NCI-H2081 (cell line): ENCODE measurements at places on chromosomes 12 and 14.

- no peak for DNase-seq
These were observed 67.8 kb upstream of the EGLN3 start for GRCh38 chr14:34018564-34019244.

- no peak for DNase-seq
These were observed 14.9 kb upstream of the RESF1 start for GRCh38 chr12:31944299-31944698.

GRCh38 chr14:99566390-99567354 is 37.3 kb downstream of the CCDC85C start:
- no peak for DNase-seq

DNA sequence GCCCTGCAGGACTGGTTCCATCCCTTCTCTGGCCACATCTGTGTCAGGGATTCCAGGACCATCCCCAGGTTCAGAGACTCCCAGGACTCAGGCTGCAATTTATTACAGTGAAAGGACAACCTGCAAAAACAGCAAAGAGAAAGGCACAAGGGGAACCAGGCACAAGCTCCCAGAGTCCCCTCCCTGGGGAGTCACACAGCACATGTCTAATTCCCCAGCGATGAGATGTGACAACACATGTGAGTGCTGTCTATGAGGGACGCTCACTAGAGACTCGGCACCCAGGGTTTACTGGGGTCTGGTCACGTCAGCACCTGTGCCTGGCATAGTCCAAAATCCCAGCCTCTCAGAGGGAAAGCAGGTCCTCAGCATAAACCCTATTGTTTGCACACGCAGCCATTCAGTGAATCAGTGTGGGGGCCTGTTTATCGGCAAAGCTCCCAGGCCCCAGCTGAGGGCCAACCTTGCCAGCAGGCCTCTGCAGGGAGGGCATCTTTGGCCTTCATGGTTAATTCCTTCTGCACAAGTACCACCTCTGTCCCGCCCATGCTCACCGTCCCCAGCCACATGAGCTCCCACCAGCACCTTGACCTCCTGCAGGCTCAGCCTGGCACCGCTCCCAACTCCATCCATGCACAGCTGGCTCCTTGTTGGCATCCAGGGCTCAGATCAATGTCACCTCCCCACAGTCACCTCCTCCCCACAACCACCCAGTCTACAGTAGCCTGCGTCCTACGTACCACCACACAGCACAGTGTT is 198.9 kb upstream of the SFSWAP start:
- DNase-seq = no peak

DNA sequence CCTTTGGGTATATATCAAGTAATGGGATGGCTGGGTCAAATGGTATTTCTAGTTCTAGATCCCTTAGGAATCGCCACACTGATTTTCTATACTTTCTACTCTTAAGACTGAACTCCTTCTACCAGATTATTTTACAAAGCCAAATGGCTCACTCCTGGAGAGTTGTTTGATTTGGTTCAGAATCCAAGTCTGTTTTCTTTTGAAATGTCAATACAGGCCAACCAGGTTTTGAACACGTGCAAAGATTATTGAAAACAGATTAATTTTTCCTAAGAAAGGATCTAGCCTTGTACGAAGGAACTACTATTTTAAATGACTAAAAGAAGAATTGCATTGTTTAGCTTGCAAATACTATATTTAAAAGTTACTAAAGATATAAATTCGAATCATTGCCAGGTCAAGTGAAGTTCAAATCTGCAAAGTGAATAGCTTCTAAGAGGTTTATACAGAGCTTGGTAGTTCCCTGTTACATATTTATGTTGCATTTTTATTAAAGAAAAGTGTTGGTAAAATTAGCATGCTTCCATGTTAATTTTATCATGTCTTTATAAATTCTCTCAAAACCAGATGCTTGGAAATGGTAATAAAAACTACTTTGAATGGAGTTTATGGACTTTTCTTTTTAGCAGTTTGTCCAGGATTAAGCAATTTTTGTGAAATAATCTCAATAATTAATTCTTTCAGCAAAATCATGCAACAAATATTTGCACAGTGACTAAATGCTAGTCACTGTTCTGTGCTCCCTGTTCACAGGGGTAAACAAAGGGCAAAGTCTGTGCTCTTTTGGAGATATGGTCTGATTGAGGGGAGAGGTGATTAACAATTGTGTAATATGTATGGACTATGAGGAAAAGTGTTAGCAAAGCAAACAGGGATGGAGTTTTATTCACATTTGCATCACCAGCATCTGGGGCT is 38.9 kb downstream of the GPR65 start:
- DNase-seq = no peak

- no peak for DNase-seq
These were observed 39.2 kb upstream of the KRR1 start for GRCh38 chr12:75550401-75551240.

DNA sequence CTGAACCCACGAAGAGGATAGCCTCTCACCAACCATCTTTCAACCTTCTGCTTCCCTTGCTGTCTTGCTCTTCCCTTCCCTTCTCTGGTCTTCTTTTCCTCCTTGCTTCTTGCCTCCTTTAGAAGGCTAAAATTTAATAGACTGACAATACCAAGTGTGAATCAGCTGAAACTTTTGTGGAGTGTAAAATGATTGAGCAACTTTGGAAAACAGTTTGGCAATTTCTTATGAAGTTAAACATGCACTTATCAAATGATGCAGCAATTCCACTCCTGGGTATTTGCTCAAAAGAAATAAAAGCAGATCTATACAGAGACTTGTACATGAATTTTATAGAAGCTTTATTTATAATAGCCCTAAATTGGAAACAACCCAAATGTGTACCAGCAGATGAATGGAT is 3.3 kb upstream of the KRT86 start:
- no peak for DNase-seq

- no peak for DNase-seq
These were observed 3.3 kb downstream of the PRICKLE1 start for GRCh38 chr12:42586268-42586667.

GRCh38 chr14:39291701-39292100 is 58.0 kb downstream of the MIA2 start:
- DNase-seq = no peak

- DNase-seq = peak; percentile 72
These were observed 6.0 kb downstream of the SIX6 start for GRCh38 chr14:60514741-60515491.

GRCh38 chr12:27627123-27627852 is 69.0 kb upstream of the REP15 start:
- DNase-seq = no peak

DNA sequence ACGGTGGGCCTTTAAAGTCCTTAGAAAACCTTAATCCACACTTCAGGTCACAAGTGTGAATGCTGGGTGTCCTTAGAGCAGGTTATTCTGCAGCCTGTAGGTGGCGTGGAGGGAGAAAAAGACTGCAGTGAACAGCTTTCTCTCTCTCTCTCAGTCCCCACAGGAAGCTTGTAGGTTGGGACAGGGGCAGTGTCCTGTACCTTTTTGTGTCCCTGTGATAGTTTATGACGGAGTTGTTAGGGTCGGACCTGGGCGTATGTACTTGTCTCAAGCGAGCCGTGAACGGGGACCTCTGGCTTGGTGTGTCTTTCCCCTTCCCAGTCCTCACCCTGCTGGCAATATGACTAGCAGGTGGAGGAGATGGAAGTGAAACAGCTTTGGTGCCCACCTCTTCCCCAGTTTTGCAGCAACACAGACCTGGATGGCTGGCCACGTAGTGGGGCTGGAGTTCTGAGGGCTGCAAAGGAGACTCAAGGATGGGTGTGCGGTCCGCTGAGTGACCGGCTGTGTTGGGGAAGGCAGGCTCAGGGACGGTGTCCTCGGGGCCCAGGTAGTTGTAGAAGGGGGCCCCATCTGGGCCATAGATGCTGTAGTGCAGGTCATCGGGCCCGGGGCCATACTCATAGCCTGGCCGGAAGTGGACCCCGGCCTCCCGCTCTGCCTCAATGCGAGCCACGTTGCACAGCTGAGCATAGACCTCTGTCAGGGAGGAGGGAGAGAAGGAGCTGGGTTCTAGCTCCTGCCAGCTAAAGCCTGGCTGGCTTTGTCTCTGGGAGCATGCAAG is 8.9 kb downstream of the ISCA2 start:
- DNase-seq = no peak

DNA sequence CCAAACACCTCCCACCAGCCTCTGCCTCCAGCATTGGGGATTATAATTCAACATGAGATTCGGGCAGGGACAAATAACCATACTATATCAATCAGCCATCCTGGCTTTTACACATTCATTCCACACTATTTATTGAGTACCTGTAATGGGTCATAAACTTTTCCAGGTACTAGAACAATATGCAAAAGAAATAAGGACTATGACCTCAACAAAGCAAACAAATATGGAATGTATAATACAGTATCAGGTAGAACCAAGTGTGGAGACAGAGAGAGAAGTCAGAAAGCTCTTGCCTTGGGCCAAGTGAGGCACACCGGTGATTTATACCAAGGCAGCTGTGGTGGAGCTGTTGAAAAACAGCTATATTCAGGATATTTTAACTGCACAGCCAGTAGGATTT is 116.3 kb downstream of the TSPAN8 start:
- DNase-seq = no peak

- peak; percentile 39 for DNase-seq
These were observed at the start of gene DBX2 for GRCh38 chr12:45050751-45051571. Gene DBX2, minus strand, starts transcription at chr12:45051099. Its CDS starts 172 bp downstream, at chr12:45050927.

DNA sequence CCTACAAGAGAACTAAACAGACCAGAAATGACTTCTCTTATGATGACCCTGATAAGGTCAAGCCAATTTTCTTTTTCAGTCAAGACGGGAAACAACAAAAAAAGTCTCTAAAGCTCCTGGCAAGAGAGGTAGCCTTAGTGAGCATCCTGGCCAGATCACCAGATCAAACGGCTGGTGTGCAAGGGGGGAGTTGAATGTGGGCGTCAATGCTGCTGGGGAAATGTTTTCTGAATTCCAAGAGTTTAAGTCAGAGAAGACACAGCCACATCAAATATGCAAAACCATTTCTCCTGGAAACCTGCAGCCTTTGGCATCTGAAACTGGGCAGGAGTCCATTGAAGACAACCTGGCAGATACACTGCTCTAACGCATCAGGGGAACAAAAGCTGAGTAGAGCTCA is 16.0 kb upstream of the SELPLG start:
- no peak for DNase-seq

DNA sequence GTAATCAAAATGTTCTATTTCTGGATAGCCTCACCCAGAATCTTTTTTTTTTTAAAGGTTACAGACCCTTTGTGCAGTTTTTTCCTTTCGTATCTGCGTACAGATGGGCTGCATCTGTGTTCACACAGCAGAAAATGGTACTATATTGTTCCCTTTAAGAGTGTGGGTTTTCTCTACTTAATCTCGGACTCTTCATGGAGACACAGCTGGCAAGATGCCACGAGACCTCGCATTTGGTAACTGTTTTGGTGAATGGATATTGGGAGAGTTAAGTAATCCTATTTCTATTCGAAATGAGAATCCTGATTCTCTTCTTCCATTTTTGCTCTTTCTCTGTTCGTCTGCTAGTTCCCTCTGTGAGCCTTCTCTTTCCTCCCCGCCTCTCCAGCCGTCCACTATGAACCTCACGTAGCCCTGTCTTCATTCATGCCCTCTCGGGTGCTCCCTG is 85.7 kb downstream of the SAMD4A start:
- no peak for DNase-seq

DNA sequence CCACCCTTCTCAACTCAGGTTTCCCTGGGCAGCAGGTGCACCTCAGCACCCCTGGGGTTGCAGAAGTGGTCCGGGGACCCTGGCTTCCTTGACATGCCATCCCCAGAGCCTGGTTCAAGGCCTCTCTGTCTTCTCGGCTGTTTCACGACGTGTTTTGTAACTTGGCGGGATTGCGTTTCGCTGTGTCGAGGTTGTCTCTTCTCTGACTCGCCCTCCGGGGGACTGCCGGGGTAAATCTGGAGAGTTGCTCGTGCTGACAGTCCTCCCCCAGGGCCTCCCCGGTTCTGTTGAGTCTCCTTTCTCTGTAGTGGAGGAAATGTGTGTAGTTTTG is 25.6 kb downstream of the MEG3 start:
- no peak for DNase-seq

DNA sequence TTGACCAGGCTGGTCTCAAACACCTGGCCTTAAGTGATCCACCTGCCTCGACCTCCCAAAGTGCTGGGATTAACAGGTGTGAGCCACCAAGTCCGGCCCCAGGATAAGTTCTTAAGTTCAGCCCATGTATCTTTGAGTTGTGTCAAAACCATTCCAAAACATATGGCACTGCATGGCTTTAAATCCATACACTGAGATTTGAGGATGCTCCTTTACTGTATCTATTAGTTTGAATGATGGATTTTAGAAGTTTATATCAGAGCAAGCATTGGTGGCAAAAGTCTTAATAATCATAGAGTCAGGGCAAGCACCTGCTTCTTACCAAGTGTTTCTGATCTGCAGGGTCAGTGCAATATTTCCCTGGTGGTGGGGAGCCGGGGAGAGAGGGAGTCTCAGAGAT is 6.1 kb downstream of the KRT6B start:
- DNase-seq = no peak

GRCh38 chr12:42143452-42144157 is 1.1 kb downstream of the GXYLT1 start:
- DNase-seq = no peak

- DNase-seq = no peak
These were observed 27.0 kb upstream of the PTHLH start for GRCh38 chr12:27999521-27999920.

DNA sequence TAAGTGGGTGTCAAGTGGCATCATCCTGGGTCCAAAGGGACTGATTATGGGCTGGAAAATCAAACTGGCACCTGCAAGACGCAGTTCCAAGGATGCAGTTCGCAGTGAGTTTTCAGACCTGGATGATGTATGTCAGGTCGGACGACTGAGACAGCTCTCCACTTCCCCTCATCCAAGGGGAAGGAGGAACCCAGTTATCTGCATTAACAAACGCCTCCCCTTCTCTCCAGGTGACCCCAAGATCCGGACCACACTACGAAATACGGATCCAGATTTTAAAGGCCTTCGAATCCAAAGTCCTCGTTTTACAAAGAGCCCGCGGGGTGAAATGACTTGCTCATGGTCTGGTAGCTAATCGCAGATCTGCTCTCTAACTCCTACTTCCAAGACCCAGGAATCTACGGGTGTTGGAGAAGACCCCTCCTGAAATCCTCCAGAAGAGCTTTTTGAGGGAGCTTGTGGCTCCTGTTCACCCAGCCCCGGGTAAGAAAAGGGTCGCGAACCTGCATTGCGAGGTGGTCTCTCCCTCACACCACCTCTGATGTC is 460 bp upstream of the SYNE2 start:
- DNase-seq = no peak
